ENCODE measurements at places on chromosomes 12 and 14.
A peak's percentile ranks its signal among the peaks of the same experiment; 100 is the strongest.

- DNase-seq = no peak
Observed at GRCh38 chr12:115798309-115798917, 479.1 kb downstream of the MED13L start.

GRCh38 chr14:91173221-91173670 lies 59.4 kb downstream of the DGLUCY start:
- DNase-seq = peak; percentile 70

DNA sequence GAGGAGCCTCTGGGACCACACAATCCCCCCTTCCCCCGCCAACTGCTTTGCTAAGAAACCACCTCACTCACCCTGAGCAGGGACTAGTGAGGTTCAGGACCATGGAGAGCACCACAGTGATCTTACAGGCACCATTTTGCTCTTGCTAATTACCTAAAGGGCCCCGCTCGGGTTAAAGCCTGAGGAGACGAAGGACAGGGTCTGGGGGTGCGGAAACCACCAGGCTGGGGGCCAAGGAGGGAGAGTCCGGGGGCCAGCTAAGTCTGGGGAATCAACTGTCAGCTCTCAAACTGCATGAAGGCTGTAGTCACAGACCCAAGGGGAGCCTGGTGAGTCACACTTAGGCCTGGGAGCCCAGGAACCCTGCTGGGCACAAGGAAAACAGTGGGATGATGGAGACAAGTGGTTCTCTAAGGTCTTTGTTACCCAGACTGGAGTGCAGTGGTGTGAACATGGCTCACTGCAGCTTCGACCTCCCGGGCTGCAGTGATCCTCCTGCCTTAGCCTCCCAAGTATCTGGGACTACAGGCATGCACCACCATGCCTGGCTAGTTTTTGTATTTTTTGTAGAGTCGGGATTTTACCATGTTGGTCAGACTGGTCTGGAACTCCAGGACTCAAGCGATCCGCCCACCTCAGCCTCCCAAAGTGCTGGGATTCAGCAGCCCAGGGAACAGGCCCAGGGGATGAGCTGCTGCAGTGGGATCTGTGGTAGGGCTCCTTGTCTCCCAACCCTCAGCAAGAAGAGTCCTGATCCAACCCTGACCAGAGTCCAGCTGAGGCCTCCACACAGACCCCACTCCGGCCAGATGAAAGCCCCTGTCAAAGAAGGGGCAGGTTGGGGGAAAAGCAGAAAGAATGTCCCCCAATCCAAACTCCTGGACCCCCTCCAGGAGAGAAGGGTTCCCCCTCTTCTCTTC lies 98.8 kb downstream of the CALM1 start:
- DNase-seq = no peak

- no peak for DNase-seq
Observed at GRCh38 chr14:54047645-54048308, 91.2 kb upstream of the BMP4 start.

- DNase-seq = no peak
Observed at GRCh38 chr14:98692832-98693231, 579.2 kb downstream of the BCL11B start.

DNA sequence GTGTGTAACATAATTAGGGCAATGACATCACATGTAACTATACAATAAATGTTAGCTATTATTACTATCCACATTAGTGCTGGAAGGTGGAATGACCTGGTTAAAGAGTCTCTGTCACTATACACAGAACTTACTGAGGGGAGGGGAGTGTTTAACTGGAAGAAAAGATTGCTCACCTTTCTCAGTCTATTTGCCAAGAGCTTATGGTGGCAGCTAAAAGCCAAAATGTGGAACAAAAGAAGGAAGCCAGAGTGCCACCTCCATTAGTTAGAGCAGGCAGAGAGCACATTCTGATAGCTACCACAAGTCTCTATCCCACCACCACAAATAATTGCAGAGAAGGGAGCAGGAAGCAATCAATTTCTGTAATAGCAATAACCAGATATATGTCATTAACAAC lies 124.4 kb downstream of the MED13L start:
- no peak for DNase-seq

DNA sequence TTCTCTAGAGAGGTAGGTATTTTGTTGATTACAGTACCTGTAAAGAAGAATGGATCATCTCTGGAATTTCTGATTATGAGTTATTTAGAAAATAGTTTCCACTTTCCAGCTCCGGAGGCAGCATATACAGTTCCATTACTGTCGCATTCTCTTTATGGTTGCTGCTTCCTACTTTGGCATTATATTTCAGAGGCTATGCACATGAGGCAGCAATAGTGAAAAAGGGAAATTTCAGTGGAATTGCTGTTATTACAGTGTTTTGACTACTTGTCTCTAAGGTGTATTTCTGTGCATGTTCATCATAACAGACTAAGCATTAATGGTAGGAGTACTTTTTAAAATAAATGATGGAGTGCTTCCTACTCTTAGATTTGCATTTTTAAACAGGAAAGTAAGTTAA lies 10.2 kb downstream of the GNG2 start:
- no peak for DNase-seq

- no peak for DNase-seq
Observed at GRCh38 chr12:57793920-57794319, 11.3 kb downstream of the TSFM start.

DNA sequence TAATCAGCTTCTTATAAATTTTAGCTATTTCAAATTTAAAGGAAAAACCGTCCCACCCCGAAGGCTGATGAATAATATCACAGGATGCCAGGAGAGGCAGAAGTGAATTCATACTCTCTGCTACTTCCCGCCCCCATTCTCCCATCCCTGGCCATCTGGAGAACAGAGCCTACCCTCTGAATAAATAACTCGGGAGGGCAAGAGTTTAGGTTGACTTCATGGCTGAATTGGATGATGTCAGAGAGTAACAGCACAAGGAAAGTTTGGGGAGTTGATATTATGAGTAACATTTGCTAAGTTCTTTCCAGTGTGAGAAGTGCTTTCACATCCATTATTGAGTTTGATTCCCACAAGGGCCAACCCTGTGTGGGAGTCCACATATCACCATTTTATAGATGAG lies 241.6 kb downstream of the EGLN3 start:
- no peak for DNase-seq

GRCh38 chr12:10722502-10722904 lies 620 bp downstream of the YBX3 start:
- DNase-seq = peak; percentile 39

GRCh38 chr12:5377997-5378592 lies 53.8 kb upstream of the NTF3 start:
- no peak for DNase-seq

DNA sequence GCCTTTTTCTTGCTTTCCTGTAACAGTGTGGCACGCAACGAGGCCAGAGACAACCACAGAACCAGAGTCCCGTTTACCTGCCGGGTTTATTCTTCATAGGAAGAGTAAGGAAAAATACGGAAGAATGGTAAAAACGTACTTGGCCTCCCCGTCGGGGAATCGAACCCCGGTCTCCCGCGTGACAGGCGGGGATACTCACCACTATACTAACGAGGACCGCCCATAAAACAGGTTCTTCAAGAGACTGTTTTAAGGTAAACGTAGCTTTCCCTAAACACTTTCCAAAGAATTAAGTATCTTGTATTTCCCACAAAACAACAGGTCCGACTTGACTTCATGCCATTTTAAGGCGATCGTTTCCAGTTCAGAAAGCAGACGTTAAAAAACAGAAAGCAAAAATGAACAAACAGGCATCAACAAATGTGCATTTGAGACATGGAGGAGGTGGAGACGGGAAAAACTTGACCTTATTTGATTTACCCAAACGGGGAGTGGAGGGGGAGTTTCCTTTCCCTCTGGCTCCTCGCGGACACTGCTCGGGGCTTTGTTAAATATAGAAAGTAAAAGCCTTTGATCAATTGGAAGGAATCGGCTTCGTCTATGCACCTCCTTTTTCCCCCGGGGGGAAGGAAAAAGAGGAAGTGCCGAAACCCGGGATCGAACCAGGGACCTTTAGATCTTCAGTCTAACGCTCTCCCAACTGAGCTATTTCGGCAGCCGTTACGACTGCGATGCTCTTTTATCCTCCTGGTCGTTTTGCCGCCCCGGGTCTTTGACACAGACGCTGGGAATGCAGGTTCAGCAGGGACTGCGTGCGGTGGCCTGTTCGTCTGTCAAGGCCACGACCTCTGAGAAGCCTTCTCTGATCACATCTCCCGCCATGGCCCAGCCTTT lies 13.0 kb upstream of the UBC start:
- peak; percentile 98 for DNase-seq

GRCh38 chr14:101709962-101710931 lies 51.3 kb upstream of the PPP2R5C start:
- DNase-seq = no peak

DNA sequence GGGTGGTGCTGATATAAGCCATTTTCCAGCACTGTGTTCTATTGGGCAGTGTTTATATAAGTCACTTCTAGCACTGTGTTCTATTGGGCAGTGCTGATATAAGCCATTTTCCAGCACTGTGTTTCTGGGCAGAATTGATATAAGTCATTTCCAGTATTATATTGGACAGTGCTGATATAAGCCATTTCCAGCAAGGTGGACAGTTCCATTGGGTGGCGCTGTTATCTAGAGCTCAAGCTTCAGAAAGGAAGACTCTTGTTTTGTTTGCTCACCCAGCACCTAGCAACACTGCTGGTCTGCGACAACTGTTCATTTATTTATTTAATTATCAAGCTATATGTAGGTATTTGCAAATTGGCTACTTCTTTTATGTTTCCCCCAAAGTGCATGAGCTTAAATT lies 690.3 kb downstream of the AACS start:
- DNase-seq = no peak

- no peak for DNase-seq
Observed at GRCh38 chr12:124030510-124030909, 57.5 kb downstream of the ZNF664 start.

GRCh38 chr14:20754308-20754707 lies 8.6 kb downstream of the EDDM3A start:
- no peak for DNase-seq

DNA sequence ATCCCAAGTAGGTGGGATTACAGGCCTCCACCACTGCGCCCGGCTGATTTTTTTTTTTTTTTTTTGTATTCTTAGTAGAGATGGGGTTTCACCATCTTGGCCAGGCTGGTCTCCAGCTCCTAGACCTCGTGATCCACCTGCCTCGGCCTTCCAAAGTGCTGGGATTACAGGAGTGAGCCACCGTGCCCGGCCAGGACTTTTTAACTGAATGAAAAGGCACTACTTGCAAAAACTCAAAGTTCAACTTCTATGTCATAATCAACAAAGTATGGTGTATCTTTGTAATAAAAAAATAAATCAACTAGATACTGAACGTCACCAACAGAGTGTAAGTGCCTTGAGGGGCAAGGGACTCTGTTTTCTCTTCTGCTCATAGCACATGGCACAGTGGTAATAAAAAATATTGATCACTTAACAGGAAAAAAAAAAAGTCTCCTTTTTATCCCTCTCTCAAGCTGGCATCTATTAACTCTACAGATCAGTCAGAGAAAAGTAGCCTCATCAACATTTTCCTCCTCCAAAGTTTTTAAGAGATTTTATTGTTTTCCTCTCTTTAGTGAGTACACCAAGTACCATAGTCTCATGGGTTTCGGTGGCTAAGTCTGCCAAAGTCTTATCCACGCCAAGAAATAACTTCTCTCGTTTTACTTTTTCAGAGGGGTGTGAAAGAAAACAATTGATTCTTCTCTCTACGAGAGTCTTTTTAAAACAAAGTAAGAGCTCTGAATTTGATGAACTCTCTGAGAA lies 10.6 kb upstream of the FOXN3 start:
- DNase-seq = no peak

GRCh38 chr12:95143621-95144205 lies 70.3 kb upstream of the NR2C1 start:
- DNase-seq = no peak

DNA sequence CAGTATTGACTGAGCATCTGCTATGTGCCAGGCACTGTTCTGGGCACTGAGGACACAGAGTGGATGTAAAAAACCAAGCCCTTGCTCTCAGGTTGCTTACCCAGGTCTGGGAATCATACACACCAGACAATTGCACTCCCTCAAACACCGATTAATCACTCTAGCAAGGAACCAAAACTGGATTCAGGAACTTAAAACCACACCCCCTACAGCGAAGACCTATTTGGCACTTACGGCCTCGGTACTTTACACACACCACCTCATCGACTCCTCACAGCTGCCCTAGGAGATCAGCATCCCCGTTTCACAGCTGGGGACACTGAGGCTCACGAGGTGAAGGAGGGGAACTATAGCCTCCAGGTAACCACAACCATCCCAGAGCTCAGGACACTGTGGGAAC lies 1.6 kb downstream of the GLTP start:
- DNase-seq = no peak

- DNase-seq = peak; percentile 49
Observed at GRCh38 chr14:104094709-104095425, 9.4 kb downstream of the ASPG start.

DNA sequence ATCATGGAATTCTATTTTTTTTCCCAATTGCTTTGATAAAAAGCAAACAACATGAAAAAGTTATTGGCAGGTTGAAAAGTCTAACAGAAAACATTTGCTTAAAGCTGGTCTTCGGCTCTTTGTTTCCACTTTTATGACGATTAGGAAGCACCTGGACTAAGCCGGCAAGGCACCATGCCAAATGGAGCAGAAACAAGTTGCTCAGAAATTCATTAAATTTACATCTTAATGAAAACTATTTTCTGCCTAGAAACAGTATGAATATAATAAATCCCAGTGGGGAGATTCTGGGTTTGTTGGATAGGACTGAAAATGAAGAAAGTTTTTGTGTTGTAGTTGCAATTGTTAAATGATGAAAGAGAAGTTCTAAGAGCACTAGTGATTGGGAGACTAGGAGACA lies 51.4 kb upstream of the OR9K2 start:
- DNase-seq = no peak

- DNase-seq = no peak
Observed at GRCh38 chr12:84712747-84713146, 199.9 kb downstream of the SLC6A15 start.

DNA sequence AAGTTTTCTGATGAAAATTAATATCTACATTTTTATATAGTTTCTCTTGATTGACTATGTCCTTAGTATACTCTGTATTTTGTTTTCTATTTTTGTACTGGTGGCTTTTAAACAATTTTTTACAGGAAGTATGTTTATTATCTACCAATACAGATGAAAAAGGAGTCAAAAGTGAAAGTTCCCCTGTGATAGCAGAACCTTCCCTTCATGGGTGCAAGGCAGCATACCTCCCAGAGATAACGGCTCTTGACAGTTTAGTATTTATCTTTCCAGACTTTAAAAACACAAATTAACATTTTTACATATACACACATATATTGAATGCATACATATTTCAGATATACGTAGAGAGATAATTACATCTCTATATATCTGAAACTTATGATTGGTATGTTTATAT lies 17.1 kb upstream of the FAM234B start:
- no peak for DNase-seq
